ENCODE measurements at places on chromosomes 7 and 10. TPM values are rescaled to one million over a fixed set of nuclear protein-coding genes. Genes with fewer than 3 reads are reported as not detected.

The ASB10 gene
- not detected for total RNA-seq

The SEMA4G gene
- 6.4 TPM for total RNA-seq

The SFRP5 gene
- 1.7 TPM for total RNA-seq

The PRRT4 gene
- total RNA-seq = 7.6 TPM

The TET1 gene
- total RNA-seq = 3.2 TPM

The GIMAP1 gene
- 5.2 TPM for total RNA-seq

The PHKG1 gene
- not detected for total RNA-seq

The GSTO2 gene
- total RNA-seq = 13.8 TPM

The AMPH gene
- 13.3 TPM for total RNA-seq

The CRYGN gene
- total RNA-seq = not detected

The PTN gene
- total RNA-seq = 48.4 TPM

The CPEB3 gene
- total RNA-seq = 8.8 TPM

Data from vagina (tissue), 2 donors.